ENCODE measurements at places on chromosomes 2 and 18.
A peak's percentile ranks its signal among the peaks of the same experiment; 100 is the strongest.

DNA sequence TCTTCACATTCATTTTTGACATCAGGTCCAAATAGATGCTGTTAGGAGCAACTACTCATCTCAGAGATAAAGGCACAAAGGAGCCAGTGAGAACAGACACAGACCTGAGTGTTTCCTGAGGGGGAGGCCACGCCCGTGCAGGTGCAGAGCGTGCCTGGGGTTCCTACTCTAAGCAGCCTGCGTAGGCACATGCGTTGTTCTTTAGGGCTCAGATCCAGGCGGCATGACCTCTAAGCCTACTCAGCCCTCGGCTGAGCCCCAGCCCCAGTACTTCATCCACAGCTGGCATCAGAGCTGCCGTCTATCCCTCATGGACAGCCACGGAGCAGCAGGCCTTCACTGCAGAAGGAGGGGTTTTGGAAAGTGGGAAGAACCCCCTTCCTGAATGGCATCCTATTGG is 54.9 kb upstream of the PXDN start:
- DNase-seq = no peak

DNA sequence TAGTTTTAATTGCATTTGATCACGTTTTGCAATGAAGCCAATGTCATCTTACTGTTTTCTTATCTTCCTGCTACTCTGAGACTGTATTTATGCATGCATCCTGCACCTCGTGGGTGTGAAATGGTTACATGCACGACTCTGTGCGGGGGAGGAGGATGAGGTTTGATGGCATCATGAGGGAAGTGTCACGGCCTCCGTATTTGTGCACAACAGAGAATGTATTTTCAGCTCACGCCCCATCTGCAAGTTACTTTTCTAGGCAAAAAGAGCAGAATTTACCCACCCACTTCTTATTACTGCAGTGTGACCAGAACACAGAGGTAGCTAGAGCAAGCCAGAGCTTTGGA is 145.1 kb downstream of the TDRD15 start:
- no peak for DNase-seq

DNA sequence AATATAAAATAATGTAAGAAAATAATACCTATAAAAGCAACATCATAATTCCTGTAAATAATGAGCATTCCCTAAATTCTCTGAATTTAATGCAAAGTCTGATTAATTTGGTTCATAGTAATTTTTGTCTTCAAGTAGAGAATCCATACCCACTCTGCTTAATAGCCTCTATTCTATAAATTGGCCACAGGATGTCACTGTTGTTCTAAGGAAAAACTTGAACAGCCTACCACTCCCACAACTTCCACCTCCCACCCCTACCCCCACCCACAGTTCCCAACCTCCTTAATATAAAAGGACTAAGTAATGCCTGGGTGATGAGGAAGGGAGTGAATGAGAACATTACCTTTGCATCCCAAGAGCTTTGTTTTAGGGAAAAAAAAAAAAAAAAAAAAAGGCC is 27.2 kb upstream of the BBS5 start:
- DNase-seq = no peak

GRCh38 chr2:22253171-22253570 is 1129.4 kb downstream of the TDRD15 start:
- no peak for DNase-seq

GRCh38 chr2:152611458-152612231 is 105.6 kb downstream of the PRPF40A start:
- DNase-seq = no peak

DNA sequence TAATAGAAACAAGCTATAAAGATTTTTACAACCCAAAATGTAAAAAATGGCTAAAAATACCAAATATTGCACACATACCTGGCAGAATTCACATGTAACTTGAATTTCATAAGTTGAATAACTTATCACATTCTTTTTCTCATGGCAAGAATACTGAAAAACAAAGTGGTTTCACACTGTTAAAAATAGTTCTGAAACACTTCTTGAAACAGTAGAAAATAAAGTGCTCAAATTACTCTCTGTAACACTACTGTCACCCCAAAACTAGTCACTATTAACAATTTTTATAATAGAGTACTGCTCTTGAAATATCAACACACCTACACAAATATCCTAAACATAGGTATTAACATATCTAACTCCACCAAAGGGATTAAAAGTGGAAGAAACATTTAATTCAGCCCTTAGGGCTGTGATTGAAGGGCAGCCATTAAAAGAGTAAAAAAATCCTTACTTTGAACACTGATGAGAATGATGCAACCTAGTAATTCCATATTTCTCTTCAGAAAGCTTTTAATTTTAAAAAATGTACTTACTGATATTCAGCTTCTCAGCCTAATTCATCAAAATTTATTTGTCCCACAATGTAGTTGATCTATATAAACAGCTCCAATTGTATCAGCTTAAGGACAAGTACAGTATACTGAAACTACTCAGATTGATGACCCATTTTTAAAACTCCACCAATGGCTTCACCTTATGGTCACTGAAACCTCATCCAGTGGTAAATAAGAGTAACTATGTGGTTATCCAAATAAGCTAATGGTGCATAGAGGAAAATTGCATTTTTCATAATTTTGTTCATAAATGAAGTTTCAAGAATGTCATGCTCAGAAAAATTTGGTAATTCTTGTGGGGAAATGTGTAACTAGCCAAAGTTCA is 31.4 kb downstream of the ATF2 start:
- no peak for DNase-seq

GRCh38 chr2:218396688-218397462 is 2.8 kb upstream of the CTDSP1 start:
- peak; percentile 82 for DNase-seq

GRCh38 chr2:105072039-105072438 is 34.2 kb downstream of the MRPS9 start:
- no peak for DNase-seq

- DNase-seq = peak; percentile 77
Observed at GRCh38 chr2:113198790-113199612, 25.2 kb downstream of the PSD4 start.

- peak; percentile 84 for DNase-seq
Observed at GRCh38 chr2:190408538-190409271, 550 bp downstream of the MFSD6 start.

GRCh38 chr2:196295005-196295404 is 123.6 kb upstream of the STK17B start:
- no peak for DNase-seq

DNA sequence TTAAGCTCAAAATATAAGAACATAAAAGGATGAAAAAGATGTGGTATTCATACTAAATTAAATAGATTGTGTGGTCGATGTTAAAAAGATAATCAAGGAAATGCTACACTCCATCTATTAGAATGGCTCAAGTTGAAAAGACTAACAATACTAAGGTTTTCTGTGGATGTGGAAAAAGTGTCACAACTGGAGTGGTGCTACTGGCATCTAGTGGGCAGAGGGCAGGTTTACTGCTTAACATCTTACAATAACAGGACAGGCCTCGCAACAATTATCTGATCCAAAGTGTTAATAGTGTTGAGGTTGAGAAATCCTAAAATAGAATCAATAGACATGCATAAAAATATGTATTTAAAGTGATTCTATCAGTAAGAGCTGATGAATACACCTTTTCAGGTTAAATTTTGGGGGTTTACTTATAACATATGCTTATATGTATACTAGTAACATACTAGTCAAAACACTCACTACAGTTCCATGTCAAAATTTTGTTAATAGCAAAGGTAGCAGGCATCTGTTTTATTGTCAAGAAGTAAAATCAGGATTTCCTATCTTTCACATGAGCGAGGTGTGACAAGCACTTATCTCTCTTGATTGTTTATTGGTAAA is 91.5 kb upstream of the TMEFF2 start:
- DNase-seq = no peak

- DNase-seq = no peak
Observed at GRCh38 chr2:120538691-120539423, 192.9 kb downstream of the INHBB start.

DNA sequence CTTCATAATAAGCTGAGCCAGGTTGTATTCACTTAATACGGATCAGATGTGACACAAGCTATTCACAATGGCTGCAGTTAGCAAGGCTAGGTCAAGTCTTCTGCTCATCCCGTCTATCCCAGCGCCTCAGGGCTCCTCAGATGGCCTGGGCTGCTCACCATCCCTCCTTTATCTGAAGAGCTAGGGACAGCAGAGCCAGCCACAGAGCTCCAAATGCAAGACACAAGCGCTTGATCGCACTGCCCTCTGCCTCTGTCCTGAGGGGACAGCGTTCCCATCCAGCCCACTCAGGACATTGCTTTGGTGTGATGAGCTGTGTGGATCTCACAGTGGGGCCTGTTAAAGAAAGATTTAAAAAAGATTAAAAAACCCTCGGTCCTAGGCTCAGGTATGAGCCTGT is 254.4 kb upstream of the HS6ST1 start:
- no peak for DNase-seq

- DNase-seq = no peak
Observed at GRCh38 chr2:197200051-197200761, 110.4 kb downstream of the ANKRD44 start.

GRCh38 chr2:112824694-112825085 is 11.9 kb downstream of the IL1B start:
- DNase-seq = no peak

- no peak for DNase-seq
Observed at GRCh38 chr18:65282096-65282495, 468.7 kb upstream of the CDH7 start.

DNA sequence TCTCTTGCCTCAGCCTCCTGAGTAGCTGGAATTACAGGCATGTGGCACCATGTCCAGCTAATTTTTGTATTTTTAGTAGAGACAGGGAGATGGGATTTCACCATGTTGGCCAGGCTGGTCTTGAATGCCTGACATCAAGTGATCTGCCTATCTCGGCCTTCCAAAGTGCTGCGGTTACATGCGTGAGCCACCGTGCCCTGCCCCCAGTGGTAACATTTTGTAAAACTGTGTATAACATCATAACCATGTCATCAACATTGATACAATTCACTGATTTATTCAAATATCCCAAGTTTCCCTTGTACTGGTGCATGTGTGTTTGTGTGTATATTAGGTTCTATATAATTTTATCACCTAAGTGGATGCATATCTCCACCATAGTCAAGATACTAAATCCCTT is 70.0 kb downstream of the PDCL3 start:
- DNase-seq = no peak

- no peak for DNase-seq
Observed at GRCh38 chr2:224479826-224480225, 77.9 kb upstream of the FAM124B start.

GRCh38 chr2:143083636-143084035 is 45.6 kb upstream of the ARHGAP15 start:
- DNase-seq = no peak

DNA sequence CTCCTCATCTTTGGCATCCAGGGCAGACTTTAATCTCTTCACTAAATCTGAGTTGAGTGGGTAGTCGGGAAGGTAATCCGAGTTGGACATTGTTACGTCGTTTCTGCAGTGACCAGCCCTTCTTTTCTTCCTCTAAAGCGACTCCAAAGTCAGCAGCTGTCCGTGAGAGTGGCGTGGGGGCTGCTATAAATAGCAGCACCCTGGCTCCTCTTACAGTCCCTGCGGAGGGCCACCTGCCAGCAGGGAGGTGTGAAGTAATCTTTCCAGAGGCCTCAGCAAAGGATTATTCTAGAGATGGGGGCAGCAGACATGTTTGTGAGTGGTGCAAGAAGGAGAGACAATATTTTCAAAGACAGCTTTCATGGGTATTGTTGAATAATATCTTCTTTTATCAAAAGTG is at the start of gene ASB18:
Gene ASB18, minus strand, starts transcription at position 151 of the 400 bp plus-strand sequence. Its CDS starts 61 bp downstream, at position 90.
- no peak for DNase-seq

DNA sequence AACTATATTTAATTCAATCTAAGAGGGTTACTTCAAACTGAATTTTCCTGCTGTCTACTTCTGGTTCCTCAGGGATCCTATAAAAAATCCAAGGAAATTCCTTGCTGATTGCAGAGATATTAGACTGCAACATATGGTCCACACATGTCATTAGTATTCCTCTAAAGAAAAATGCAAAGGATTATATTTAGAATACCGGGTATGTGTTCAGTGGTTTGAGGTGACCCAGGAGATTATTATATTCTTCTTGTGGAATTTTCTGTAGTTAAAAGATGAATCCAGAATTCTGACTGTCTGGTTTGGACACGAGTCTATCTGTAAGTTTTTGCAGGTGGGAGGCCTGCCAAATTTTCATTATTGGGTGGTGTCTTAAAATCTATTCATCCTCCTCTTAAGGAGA is 18.2 kb downstream of the HOXD1 start:
- DNase-seq = no peak

DNA sequence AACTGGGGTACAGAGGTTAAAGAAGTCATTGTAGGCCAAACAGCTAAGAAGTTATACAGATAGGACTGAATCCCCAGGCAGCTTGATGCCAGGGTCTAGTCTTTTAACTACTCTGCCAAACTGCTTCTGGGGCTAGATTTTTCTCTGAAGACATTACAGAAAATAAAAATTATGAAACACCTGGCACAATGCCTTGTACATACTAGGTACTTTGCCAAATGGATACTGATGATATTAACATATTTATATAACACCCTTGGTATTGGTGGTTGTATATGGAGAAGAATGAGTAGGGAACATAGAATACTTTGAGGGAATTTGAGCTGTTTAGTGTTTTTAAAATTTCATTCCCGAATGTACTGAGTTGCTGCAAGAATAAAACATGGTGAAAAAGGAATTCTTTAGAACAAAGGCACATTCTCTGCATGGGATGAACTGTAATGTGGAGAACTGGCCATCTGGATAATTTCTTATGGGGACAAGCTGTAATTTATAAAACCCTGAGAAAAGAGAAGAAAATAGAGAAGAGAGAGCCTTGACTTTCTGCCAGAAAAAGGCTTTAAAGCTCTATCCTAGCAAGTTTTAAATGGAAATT is 210.9 kb upstream of the TMEM200C start:
- no peak for DNase-seq

GRCh38 chr18:825891-826585 is 14.0 kb upstream of the YES1 start:
- no peak for DNase-seq

GRCh38 chr2:19738707-19739106 is 163.1 kb downstream of the TTC32 start:
- DNase-seq = no peak

DNA sequence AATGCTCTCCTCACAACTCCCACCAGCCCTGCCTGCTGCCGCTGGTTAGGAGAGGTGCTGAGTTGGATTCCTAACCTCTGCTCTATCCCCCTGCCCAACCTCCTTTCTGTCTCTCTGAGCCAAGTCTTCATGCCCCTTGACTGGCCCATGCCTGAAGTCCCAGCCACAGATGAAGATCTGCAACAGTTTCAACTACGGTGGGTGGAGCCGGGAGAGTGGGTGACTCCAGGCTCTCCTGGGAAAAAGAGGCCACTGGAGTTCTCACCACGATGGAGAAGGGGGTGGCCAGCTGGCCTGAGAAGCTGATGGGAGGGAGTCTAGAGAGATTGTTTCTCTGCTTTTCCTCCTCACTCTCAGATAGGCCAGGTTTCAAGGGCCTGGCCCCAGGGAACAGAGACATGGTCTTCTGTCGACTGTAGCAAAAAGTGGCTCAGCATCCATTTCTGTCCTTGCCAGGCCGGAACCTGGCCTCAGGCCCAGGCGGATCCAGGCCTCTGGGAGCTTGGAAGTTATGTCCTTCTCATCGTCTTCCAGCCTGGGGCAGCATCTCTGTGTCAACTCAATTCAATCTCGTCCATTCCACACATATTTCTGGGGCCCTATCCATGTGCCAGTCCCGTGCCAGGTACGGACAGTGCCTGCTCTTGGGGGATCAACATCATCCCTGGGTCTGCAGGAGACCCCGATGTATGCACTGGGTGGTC is 75.3 kb downstream of the INHBB start:
- DNase-seq = no peak

- no peak for DNase-seq
Observed at GRCh38 chr18:48827291-48828193, 123.2 kb downstream of the SMAD7 start.

- DNase-seq = no peak
Observed at GRCh38 chr2:112004253-112004645, 50.8 kb upstream of the TMEM87B start.

- DNase-seq = peak; percentile 29
Observed at GRCh38 chr2:96580771-96581170, 44.2 kb downstream of the ARID5A start.

Measured in CD4-positive, alpha-beta T cell treated with Interleukin-6 for 4 hours (primary cell).